Progenitor cell of endocrine pancreas (in vitro differentiated cells): ENCODE measurements at places on chromosomes 1 and 21.

DNA sequence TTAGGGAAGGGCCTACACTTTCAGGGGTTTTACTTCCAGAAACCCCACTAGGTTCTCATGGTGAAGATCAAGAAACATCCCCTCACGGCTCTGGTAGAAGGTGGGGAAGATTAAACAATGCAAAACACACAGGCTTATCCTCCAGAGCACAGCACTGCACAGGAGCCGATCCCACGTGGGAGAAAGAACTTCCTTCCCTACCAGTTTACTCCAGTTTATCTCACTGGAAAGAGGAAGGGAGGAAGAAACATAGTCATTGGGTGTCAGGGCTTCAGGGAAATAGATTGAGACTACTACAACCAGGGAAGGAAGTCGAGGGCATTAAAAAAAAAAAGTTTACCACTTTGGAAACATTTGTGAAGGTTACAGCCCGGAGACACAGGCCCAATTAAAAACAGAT is 164.4 kb downstream of the NTPCR start:
- no peak for DNase-seq

GRCh38 chr1:172480431-172480830 is 36.6 kb upstream of the PIGC start:
- no peak for DNase-seq

DNA sequence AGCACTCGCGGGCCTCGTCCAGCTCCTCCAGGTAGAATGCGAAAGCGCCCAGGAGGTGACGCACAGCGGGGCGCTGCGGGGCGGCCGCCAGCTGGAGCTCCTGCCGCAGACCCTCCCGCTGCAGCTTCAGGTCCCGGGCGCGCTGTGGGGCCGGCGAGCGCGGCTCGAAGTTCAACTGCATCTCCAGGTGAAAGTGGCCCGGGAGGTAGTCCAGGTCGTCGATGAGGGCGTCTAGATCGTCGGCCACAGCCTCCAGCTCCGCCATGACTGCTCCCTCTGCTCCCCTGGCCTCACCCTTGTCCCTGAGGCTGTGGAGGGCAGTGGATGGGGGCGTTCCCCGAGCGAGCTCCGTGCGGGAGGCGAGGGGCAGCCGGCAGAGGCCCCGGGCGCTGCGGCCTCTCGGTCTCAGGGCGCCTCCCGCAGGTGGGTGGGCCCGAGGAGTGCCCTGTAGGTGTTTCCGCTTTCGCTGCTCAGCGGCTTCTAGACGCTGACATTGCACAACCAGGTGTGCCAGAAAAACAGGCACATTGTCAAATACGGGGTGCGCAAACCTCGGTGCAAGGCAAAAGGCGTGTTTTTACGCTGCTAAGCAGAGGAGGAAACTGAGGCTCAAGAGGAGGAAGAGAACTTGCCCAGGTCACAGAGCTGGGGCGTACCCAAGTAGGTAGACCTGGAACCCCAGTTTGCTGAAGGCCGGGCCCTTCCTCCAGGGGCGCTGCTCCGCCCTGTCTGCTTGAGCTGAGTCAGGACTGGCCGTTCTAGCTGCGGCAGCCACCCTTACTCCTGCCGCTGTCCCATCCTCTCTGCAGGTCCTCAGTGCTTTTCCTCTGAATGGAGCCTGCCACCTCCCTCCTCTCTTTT is at the start of gene TTC22:
Gene TTC22, minus strand, starts transcription at position 425 of the 861 bp plus-strand sequence. Its CDS starts 160 bp downstream, at position 265.
- DNase-seq, result peak; percentile 41

DNA sequence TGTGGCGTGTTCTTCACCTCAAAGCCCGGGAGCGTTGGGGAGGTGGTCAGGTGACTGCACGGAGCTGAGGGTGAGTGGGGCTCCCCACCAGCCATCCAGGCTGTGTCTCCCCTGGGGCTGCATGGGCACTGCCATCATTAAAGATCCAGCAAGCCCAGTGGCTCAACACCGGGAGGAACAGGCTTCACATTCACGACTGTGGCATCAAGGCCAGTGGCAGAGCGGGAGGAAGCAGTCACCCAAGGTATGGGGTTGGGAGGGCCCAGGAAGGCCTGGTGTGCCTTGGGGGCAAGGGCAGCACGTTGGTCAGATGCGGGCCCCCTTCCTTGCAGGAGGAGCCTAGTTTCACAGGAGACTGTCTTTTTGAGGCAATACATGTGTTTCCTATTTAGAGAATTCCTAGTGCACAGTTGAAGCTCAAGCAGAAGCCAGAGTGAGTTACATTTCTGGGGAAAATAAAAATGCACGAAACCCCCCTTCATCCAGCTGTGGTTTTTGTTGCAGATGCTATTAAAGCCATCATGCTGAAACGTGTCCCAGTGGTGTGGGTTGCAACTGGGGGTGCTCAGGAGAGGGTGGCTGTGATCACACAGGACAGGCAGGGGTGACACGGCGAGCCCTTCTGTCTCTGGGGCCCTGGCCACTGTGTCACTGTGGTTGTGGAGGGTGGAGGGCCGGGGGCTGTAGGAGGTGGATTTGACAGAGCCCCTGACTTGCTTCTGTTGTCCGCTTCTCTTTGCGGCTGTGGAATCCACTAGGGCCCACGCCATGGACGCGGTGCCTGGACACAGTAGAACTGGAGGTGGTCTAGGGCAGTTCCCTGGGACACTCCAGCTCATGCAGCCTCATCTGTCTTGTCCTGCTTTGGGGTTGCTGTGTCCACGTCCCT is 34.1 kb downstream of the SNAP47 start:
- no peak for DNase-seq

DNA sequence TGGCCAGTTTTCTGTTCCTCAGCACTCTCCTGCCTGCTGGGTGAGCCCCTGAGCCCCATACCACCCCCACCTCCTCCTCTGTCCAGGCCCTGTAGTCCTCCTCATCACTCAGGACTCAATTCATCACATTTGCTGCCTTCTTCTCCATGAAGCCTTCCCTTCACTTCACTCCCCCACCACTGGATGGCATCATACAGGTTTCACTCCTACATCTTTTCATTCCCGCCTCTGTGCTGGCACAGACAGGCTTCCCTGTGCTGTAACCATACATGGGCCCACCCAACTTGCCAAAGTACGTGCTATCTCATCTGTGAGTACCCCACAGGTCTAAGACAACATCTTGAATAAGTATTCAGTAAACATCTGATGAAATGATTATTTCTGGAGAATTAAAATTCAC is 56.9 kb downstream of the SLC45A1 start:
- no peak for DNase-seq

DNA sequence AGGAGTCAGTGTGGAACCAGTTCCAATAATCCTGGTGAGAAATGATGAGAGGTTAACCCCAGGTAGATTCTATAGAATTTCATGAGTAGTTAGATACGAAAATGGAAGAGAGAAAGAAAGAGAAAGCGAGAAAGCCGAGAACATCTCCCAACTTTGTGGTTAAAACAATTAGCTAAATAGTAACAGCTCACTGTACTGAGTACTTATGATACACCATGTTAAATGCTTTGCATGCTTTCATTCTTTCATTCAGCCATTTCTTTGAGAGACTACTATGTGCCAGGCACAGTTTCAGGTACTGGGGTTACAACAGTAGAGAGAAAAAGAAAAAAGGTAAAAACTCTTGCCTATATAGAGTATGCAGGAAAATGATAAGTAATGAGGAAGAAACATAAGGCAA is 109.7 kb upstream of the SYT6 start:
- no peak for DNase-seq

DNA sequence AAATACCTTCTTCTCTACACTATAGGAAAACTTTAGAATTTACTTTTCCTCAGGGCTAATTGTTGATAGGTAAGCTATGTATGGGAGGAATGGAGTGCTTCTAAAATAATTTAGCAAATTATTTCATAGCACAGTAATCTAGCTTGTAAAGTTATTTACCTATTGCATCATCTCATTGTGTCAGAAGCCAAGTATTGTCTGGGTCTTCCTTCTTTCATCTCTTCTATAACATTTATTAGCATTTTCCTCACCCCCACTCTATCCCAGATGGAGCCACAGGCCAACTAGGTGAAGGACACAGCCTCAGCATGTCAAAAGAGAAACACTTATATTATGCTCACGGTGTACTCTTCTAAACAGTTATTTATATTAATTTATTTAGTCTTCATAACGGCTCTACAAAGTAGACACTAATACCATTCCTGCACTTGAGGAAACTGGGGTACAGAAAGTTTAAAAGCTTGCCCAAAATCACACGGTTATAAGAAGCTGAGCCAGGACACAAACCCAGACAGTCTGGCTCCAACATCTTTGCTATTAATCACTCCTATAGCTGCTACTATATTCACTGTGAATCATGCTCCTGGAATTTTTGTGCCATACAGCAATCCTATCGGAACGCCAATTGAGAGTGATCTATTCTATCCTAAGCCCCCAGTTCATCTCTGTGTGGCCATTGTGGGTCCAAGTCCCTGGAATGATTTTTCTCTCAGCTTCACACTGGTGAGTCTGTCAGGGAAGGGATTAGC is 43.1 kb downstream of the OR10J5 start:
- DNase-seq, result no peak

DNA sequence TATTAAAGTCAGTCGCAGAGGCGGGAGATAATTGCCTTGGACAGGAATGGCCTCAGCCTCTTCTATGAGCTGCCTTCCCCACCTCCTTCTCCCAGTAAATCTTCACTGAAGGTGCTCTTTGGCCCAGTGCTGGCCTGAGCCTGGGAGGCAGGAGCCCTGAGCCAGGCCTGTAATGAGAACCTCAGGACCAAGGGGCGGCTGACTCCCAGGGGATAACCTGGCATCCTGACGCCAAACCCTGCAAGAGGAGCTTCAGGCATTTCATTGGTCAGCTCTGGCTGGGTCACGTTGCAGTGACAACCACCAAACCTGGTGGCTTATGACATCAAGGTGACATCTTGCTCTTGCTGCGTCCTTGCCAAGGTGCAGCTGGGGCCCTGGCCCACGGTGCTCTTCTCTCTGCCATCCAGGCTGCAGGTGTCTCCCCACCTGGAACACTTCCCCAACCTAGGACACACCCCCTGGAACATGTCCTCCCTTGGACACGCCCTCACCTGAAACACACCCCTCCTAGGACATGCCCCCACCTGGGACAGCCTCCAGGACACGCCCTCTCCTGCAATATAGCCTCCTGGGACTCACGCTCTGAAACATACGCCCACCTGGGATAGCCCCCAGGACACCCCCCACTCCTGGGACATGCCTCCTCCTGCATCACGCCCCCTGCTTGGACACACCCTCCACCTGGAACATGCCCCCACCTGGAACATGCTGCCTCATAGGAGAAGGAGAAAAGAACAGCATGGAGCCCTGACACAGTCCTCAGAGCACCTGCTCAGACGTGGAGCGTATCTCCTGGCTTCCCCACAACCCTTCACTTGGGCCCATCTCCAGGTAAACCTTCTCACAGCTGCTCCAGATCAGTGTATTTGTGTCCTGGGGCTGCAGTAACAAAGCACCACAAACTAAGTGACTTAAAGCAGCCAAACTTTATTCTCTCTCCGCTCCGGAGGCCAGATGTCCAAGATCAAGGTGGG is 333.6 kb downstream of the NPHP4 start:
- no peak for DNase-seq

- DNase-seq, result no peak
Measured at GRCh38 chr1:30052178-30052577, 671.2 kb downstream of the MATN1 start.

- DNase-seq, result no peak
Measured at GRCh38 chr1:181344091-181344490, 139.2 kb upstream of the CACNA1E start.

- DNase-seq, result no peak
Measured at GRCh38 chr1:204615881-204616280, 69.7 kb downstream of the LRRN2 start.

- no peak for DNase-seq
Measured at GRCh38 chr1:58789996-58790660, 6.3 kb upstream of the JUN start.

DNA sequence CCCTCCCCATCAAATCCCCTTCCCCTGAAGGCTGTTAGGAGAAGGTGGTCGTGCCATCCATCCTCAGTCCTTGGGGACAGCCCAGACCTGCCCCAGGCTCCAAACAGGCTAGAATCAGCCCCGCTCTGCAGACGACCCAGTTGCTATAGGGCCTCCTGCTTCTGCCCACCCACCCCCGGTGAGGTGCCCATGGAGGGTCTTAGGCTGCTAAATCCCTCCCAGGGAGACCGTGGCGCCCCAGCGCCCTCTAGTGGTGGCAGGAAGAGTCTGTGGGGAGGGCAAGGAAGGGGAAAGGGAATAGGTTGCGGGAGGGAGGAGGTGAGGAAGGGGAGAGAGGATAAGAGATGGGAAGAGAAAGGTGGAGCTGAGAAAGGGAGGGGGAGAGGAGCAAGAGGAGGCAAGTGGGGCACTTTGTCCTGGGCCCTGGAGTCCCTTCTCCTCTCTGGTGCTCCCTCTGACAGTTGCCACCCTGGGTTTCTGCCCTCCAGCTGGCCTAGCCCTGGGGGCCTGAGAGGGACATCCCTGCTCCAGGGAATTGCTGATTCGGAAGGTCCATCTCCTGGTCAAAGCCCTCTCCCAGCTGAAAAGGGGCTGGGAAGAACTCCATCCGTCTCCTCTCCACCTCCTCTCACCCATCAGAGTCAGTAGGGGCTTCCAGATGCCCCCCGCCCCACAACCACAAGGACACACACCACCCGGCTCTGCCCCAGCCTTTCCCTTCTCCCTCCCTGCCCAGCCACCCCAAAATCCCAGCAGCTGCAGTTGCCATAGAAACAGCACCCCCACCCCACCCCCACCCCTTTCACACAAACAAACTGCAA is 55.4 kb downstream of the CAMK2N1 start:
- DNase-seq, result peak; percentile 28

DNA sequence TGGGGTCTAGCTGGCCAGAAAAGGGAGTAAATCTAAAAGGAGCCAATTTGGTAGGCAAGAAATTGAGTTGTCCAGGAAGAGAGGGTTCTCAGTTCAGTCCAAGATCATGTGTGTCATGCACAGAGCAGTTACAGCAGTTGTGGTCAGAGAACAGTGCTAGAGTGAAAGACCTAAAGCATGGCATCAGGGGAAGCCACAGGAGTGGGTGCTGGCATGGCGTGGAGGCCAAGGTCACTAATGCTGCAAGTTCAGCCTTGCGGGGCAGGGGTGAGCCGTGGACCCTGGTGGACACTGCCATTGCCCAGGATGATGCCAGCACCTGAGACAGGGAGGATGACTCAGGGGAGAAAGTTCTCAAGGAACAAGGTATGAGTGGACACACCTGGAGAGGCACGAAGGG is 16.6 kb upstream of the TMEM125 start:
- DNase-seq, result no peak

GRCh38 chr1:2802421-2802961 is 998 bp upstream of the TTC34 start:
- no peak for DNase-seq

GRCh38 chr1:204806943-204807687 is 63.5 kb upstream of the NFASC start:
- DNase-seq, result peak; percentile 87

- no peak for DNase-seq
Measured at GRCh38 chr21:45451091-45451740, 46.3 kb downstream of the COL18A1 start.
